Activated CD4-positive, alpha-beta T cell treated with anti-CD3 and anti-CD28 coated beads, Interleukin-2, Interleukin-6, amounts not matched to agents 100 ng/mL and 50 ng/mL, durations not matched to agents 16 hours and 8 hours (primary cell): ENCODE measurements at places on chromosomes 7 and 10.

DNA sequence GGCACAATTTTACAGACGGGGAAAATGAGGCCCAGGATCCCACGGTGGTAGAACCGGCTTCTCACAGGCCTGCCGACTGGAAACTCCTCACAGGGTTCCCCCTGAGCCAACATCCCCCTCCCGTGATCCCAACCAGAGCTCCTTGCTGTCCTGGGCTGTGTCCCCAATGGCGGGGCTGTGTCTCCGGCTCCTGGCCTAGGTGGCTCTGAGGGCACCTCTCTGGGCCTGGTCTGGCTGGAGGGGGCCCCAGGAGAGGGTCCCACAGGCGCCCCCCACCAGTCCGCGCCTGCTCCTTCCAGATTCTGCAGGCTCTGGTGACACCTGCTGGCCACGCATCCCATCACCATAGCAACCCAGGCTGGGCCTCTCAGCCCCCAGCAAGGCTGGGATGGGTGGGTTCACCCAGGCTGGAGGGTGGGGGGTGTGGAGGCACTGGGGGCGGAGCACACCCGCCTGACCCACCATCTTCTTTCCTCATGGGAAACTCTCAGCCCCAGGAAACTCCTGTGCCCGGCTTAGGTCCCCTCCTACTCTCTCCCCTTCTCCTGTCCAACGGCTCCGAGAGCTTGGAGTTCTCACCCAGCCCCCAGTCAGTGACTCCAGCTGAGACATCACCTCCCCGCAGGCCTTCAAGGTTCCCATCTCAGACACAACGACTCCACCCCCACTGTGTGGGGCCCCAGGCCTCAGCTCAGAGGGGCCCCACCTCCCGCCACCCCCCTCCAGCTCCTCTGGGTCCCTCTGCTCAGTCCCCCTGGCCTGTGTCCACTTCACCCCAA is 27.1 kb upstream of the TNRC18 start:
- peak; percentile 34 for DNase-seq

GRCh38 chr10:34104829-34105572 is 710.1 kb downstream of the PARD3 start:
- no peak for DNase-seq

DNA sequence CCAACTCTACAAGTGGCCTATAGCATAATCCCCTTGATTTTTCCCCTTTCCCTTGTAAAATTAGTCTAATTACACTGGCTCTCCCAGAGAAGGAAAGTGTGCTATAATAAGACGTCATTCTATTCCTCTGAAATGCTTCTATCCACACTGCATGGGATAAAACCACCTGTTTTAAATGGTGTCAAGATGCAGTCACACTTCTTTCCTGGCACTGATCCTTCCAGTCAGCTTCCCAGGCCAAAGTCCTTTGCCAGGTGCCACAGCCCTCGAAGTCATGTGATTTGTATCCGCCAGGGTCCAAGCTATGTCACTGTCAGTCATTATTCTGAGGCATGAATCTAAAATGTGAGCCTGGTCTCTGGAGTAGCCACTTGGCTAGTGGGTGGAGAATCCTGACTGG is 169.0 kb upstream of the KIAA1217 start:
- no peak for DNase-seq

GRCh38 chr7:44145969-44146911 is 5.1 kb upstream of the MYL7 start:
- DNase-seq = peak; percentile 79

DNA sequence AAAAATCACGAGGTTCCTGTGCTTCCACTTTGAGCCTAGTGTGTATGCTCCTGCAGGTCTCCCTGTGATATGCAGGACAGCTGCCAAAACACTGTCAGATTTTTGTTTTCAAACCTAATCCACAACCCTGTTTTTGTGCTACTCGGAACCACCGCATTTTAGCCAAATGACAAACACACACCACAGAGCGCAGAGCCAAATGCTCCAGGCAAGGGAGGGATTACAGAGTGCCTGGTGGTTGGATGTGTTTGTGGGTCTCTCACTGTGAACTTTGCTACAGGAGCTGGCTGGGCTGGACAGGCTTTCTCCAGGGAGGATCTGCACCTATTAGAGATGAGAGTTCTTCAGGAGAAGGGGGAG is 5.7 kb upstream of the RBM28 start:
- no peak for DNase-seq

GRCh38 chr10:30155401-30155800 is 96.0 kb upstream of the JCAD start:
- DNase-seq = peak; percentile 34

GRCh38 chr7:30838008-30838407 is 66.8 kb downstream of the MINDY4 start:
- DNase-seq = no peak

GRCh38 chr10:31646519-31646918 is 282.1 kb downstream of the ARHGAP12 start:
- no peak for DNase-seq

DNA sequence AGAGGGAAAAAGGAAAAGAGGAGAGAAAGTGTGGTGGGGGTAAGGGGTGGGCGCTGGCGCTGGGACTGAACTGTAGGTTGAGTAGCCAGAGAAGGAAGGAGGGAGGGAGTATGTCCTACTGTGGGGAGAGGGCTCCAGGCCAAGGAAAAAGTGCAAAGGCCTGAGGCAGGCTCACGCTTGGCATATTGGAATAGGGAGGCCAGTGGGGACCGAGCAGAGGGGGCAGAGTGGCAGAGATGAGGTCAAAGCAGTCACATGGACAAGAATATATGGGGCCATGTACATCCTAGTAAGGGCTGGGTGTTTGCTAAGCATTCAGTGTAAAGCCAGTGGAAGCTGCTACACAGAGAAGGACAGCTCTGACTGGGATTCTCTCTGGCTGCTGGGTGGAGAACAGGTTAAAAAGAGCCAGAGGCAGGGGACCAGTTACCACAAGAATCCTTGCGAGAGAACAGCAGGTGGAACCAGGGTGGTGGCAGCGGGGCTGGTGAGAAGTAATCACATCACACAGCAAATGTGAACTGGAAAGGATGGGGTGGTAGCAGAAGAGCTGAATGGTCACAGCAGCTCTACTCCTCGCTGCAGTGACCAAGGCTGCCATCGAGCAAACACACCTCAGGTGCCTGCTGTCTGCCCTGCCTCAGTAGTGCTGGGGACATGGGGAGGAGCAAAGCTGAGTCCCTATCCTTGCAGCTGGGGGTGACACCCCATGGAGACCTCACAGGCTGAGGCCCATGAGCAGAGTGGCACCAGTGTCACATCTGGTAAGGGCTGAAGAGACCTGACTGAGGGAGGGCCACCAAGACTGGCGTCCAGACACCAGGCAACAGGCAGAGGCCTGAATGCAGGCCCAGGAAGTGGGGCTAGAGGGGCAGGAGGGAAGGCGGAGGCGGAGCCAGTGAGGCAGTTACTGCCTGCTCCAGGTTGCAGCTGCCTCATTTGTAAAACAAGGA is 39.5 kb downstream of the FAM53B start:
- no peak for DNase-seq
